Fibroblast of lung (primary cell): ENCODE measurements at places on chromosomes 6 and 20. TPM values are rescaled to one million over a fixed set of nuclear protein-coding genes. Genes with fewer than 3 reads are reported as not detected.

- DNase-seq = peak; percentile 39
Observed at GRCh38 chr6:165922309-165922794, 245.3 kb downstream of the TBXT start.

DNA sequence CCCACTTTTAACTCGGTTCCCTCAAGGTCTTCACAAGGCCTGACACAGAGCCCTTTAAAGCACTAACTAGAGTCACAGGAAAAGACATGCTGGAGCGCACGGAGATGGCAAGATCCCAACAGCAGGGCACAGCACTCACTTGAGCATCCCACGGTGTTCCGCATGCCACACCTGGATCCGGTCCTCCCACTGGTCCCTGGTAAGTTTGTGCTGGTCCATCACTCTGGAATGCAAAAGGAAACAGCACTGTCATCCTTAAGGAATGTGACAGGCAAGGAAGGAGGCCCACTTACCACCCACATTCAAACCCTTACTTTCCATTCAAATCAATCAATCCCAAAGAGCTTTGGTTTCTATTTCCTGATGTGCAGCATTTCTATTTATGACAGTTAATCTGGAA is 34.7 kb downstream of the EZR start:
- DNase-seq = no peak

DNA sequence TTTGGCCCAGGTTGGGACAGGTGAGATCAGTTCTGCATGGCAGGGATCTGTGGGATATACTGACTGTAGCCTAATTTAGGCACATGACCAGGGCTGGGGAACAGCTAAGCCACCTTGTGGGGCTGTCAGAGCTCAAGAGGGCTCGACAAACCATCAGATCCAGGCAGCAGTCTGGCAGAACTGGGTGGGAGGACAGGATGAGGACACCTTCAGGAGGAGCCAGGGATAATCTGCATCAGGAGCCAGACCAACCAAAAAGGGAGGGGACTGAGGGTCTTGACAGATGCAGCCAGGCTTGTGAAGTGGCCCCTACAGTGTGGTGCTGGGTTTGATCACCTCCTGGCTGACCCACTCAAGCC is 123.4 kb downstream of the MAFB start:
- no peak for DNase-seq

DNA sequence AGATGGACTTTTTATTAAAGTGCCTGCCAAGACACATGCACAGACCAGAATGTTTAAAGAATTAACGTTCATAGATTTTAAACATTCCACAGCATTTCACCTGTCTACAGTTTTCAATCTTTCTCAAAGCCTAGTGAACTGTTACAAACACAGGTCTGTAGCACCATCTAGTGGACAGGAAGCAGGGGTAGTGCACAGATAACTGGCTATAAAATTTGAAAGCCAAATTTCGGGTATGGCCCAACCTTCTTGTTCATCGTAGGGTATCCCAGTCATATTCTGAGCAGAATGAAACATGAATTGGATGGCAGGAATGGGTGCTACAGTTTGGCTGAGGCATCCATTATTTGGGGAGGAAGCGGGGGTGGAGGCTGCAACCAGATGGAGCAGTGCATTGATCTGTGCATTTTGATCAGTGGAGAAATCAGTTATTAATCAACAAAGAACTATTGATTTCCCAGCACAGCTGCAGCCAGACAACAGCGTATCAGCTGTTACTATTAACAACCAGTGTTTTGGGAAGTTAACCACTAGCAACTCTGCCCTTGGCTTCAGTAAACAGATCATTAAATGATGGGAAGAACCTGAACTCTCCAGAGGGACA is 56.1 kb upstream of the B3GAT2 start:
- peak; percentile 65 for DNase-seq

DNA sequence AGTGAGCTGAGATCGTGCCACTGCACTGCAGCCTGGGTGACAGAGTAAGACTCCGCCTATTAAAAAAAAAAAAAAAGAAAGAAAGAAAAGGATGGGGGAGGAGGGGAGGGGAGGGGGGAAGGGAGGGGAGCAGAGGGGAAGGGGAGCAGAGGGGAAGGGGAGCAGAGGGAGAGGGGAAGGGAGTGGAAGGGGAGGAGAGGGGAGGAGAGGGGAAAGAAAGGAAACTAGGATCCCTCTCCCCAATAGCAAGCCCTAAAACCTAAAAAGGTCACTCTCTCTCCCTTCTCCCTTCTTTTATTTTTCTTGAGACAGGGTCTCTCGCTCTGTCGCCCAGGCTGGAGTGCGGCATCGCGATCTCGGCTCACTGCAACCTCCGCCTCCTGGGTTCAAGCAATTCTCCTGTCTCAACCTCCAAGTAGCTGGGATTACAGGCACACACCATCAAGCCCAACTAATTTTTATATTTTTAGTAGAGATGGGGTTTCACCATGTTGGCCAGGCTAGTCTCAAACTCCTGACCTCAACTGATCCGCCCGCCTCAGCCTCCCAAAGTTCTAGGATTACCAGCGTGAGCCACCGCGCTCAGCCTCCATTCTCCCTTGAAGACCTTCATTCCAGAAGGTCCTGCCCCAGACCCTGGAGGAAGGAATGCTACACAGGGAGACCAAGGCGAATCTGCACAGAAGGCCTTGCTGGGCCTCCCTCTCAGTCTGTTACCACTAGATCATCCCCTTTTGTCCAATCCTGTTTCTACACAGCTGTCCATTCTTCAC is 45.8 kb upstream of the PIM1 start:
- no peak for DNase-seq

DNA sequence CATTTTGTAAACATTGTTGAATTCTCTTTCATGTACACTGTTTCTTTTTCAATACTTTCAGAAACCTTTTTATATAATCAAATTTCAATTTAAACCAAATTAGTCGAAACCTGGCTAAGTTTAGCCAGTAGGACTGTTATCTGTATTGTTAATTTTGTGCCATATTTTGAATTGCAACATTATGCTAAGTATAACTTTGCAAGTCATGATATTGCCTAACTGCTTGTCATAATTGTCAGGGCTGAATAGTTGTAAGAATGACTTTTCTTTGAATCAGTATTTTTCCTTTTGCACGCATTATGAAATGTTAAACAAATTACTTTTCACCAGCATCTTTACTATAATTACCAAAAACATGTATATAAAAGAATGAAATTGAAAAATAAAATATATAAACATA is 82.7 kb downstream of the SAMD3 start:
- peak; percentile 71 for DNase-seq

DNA sequence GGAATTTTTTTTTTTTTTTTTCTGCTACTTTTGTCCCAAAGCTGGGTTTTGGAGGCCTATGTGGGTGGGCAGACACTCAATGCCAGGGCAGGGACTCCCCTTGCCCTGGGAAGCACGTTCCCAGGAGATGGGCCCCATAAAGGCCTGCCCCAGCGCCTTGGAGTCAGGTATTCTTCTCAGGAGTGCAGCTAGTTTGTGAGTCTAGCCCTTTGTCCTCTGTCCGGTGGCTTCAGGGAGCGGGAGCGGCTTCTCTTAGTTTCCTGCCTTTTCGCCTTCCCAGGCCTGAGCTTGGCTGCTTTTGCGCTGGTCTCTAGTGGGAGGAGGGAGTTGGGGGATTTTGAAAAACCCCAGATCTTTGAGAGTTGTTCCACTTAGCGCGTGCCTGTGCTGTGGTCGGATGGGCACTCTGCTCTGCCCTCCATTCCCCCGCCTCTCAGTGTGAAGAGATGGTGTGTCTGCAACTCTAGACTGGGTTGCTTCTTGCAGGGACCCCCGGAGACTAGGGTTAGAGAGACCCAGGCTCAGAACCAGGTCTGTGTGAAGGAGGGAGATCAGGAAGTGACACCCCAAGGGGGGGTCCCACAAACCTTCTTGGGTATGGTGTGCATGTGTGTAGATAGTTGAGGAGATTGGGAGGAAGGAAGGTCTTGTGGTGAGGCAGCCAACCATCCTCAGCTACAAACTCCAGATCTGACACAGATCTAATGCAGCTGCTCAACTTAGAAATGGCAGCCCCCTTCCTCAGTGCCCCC is 1.3 kb downstream of the PLCG1 start:
- DNase-seq = no peak

DNA sequence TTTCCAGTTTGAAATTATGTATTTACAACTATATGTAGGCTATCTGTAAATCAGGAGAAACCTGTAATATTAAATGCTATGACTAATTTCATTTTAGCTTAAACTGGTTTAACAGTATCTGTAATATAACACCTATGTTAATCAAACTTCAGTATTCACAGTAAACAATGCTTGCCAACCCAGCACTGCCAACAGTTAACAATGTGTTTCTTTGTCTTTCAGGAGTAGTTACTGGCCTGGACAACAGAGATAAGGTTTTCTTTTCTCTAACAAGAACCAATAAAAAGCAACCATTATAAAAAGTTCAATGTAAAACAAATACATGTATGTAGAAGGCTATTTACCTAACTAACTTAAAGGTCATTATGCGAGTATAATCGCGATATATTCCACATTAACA is 158.8 kb downstream of the CDK19 start:
- DNase-seq = no peak

DNA sequence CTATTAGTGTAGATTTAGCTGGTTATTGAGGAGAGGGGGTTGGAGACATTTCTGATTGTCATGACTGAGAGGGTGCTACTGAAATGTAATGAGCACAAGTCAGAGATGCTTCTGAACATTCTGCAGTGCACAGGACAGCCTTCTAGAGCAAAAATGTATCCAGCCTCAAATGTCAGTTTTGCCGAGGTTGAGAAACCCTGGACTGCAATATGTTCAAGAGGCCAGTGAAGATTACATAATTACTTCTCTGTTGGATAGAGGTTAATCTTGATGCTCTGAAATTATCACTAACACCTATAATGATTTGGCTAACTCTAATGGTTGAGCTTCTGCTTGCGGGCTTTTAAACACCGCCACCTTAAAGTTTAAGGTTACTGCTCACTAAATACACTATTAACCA is 3.4 kb upstream of the DUSP22 start:
- no peak for DNase-seq

DNA sequence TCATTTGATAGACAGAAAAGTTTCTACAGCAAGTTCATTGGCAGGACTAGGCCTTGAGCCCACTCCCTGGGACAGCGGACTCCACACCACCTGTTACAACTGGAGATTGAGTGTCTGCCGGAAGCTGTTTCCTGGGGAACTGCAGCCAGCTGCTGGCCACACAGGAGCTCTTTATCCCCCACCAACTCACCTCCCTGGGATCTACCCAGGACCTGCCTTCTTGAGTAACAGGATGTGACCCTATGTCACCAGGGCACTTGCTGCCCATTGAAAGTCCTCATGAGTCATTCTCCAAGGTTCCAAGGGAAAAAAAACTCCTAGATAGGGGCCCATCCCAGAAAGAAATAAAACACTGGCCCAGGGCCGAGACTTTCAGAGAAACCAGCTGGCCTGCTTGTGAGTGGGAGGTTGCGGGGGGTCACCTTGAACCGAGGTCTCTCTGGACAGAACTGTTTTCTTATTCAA is 37.4 kb upstream of the SLC9A8 start:
- peak; percentile 87 for DNase-seq

- DNase-seq = peak; percentile 92
Observed at GRCh38 chr6:120198033-120198432, 848.5 kb upstream of the MAN1A1 start.

- no peak for DNase-seq
Observed at GRCh38 chr6:7750197-7750596, 24.3 kb downstream of the BMP6 start.

ZBTB12 gene
- 1.2 and 1.6 TPM in 2 replicates for polyA plus RNA-seq

OPN5 gene
- not detected in 2 replicates for polyA plus RNA-seq

CNR1 gene
- polyA plus RNA-seq = not detected in 2 replicates
